T follicular helper cell (primary cell): ENCODE measurements at places on chromosomes 2 and 18.

GRCh38 chr2:27681841-27682240 is 18.2 kb downstream of the SLC4A1AP start:
- DNase-seq, result no peak

DNA sequence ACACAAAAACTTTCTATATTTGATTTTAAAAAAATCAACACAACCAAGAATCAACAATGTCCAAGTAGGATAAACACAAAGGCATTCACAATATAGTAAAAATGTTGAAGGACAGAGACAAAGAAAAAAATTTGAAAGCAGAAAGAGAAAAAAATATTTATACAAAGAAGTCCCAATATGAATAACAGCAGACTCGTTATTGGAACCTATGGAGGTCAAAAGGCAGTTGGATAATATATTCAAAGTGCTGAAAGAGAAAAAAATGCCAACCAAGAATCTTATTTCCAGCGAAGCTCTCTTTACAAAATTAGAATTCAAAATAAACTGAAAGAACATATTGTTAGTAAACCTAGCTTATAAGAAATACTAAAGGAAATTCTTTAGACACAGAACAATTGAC is 859.5 kb downstream of the LRP1B start:
- no peak for DNase-seq

- peak; percentile 40 for DNase-seq
Measured at GRCh38 chr2:231925303-231926179, 655 bp downstream of the NPPC start.

- no peak for DNase-seq
Measured at GRCh38 chr2:55073000-55073983, 23.0 kb upstream of the RTN4 start.

DNA sequence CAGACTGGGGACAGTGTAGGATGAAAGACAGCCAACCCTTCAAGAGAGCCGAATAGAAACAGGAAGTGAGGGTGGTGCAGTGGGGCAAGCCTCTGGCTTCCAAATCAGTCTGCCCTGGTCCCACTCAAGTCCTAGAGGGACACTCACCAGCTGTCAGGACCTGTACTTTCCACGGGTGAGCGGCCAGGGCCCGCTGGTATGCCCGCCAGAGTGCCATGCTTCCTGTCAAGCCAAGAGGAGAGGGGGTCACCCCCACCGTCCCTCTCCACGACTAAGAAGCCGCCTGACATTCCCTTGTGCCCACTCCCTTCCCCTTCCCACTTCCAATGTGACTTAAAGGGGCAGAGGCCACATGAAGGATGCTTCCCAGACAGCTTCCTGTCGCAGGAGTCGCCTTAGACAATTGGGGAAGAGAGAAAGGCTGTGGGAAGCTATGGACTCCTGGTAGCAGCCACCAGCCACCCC is 564 bp downstream of the MPV17 start:
- DNase-seq, result no peak

- no peak for DNase-seq
Measured at GRCh38 chr2:44242904-44243303, 32.4 kb upstream of the SLC3A1 start.

DNA sequence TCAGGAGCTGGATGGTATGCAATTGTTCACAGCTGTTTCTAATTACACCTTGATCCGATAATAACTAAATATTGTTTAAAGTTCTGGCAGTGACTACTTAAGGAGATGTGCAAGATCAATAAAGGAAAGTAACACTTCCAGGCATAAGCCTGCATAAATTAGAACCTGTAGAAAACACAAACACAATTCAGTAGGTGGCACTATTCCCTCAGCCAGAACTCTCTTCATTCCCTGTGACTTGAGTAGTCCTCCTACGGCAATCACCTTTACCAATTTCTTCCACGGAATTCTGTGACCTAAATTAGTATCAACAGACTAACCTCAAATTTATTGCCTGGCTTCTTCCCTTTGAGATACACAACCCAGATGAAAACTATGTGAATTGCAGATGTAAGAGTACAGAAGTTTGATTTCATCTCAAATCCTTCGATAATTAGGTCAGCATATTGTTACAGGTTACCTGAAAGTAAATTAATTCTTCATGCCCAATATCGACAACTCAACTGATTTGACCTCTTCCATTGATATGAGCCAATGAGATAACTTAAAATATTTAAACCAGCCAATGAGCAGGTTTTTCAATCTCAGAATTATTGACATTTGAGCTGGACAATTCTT is 137.8 kb downstream of the PID1 start:
- DNase-seq, result no peak

DNA sequence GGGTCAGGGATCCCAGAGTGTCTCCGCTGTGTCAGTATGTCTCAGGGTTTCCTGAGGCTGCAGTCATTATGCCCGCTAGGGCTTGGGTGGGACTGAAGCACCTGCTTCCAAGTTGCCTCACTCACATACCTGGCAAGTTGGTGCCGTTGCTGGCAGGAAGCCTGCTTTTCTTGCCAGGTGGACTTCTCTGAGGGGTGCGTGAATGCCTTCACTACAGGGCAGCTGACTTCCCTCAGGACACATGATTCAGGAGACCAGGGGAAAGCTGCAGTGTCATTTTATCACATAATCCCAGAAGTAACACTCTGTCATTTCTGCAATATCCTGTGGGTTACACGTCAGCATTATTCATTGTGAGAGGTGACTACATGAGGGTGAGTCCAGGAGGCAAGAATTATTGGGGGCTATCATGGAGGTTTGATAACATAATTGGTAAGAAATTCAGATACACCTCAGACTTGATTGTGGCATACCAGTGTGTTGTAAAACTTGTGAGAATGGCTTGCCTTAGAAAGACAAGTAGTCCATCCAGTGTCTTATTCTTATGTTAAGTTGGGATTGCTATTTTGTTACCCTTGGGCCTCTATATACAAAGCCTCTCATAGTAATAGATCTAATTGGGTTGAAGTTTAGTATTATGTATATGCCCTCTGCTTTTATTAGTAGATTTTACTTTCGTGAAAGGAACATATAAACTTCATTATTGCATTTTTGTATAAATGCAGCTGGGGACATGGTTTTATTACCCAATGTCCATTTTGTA is 44.1 kb downstream of the NEDD4L start:
- no peak for DNase-seq

DNA sequence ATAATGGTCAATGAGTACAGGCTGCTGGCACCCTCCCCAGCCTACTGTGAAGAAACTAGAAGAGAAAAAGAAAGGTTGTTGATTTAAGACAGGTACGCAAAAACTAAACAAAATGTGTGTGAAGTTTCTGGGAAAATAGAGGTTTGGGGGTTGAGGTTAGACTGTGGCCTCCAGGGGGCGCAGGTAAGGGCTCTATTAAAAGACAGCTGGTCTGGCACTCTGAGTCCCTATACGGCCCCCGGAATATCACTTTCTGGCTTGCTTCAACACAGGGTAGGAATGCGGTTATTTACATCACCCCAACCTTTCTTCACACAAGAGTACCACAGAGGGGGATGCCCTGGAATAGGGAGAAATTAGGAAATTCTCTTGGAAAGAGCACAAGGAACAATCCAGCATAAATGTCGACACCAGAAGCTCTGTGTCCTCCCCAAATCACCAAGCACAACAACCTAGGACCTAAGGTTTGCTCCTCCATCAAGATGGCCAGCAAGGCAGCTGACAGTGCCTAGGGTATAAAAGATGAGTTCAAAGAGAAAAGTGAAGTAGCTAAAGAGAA is 480.8 kb upstream of the KLHL29 start:
- DNase-seq, result no peak

DNA sequence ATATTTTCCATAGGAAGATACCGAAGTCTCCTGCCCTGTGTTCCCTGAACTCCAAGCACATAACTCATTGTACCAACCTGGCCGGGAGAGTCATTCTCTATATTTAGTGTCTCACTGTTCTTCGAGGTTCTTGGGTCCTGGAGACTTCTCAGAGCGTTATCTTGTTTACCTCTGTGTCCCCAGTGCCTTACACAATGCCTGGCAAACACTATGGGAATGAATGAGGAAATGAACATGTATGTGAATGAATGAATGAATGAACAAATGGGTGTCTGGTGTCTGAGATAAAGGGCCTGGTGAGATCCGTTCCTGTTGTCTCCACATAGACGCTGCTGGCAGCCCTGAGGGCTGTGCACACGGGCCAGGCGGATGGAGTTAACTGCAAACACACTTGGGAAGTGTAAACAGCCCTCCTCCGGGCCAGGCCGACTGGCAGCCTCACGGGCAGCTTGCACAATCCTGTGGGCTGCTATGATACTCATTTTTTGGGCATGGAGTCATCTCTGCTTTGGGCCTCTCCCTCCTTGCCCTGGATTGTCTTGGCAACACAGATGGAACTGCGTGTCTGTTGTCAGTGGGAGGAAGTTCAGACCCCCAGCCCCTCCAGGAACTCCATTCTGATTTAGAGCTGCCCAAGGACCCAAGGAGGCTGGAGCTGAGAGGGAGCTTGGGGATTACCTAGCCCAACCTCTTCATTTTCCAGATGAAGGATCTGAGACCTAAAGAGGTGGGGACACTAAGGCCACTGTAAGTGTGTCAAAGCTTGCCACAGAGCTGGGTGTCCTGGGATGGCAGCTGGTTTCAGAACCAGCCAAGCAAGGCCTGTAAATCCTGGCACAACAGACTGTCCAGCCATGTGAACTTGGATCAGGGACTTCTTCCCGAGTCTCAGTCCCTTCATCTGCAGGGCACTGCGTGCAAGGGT is 124.4 kb downstream of the INHBB start:
- DNase-seq, result no peak

DNA sequence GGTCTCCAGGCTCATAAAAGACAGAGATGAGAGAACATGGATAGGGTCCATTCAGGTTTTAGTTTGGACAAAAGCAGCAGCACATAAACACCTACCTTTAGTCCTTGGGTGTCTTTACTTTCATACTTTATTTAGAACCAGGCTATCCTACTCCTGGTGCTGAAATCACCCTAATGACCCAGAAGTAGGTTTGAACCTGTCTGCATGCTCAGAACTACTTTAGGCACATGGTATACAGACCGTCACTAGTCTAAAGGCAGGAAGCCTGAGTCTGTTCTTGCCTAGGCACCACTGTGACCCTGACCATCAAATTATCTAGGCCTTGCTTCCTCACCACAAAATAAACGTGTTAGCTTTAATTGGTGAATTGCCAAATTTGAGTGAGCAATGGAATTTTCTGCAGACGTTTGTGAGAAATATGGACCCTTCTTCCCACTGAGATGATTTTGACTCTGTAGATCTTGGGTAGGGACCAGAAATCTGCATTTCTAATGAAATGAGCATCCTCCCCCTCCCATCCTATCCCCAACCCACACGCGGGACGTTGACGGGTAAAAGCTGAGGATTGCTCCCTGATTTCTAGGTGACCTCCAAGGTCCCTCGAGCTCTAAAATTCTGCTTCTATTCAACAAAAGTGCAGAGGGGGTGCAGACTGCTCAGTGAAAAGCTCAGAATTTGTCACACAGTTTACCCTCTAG is 75.1 kb downstream of the PLEKHM3 start:
- DNase-seq, result no peak

GRCh38 chr2:148789059-148789458 is 86.0 kb upstream of the KIF5C start:
- no peak for DNase-seq

GRCh38 chr18:34031810-34032209 is 192.9 kb downstream of the NOL4 start:
- DNase-seq, result no peak

DNA sequence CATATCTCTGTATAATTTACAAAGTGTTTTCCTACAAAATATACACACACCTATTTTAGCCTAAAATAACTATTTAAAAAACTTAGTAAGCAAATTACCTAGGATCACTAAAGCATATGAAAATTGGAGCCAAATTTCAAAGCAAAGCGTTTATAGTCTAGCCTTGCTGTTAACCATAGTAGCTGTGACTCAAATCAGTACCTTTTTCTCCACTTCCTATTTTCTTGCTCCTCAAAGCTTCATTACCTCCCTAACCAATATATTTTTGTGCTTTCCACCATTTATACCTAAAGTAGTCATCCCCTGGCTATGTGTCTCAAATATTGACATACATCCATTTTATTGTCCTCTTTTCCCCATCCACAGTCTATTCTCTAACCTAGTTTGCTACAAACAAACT is 73.1 kb downstream of the ERBB4 start:
- no peak for DNase-seq

GRCh38 chr2:12341920-12342319 is 374.8 kb upstream of the TRIB2 start:
- DNase-seq, result no peak

DNA sequence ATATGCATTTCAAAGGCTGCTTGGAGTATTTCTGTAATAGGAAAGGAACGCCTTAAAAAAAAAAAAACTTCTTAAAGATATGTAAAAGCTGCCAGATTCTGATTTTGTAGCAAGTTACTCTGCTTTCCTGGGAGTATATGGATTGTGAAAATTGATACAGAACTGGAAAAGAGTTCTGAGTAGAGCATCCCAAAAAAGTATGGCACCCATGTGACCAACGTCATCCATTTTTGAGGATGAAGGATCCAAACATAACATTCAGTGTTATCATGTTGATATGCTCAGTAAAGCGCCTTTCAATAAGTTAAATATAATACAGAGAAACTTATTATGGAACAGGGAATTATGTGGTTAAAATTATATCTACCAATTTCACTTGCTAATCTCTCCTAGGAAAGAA is 978.4 kb upstream of the POU3F3 start:
- DNase-seq, result no peak

GRCh38 chr2:182890773-182891378 is 24.4 kb upstream of the FRZB start:
- no peak for DNase-seq

DNA sequence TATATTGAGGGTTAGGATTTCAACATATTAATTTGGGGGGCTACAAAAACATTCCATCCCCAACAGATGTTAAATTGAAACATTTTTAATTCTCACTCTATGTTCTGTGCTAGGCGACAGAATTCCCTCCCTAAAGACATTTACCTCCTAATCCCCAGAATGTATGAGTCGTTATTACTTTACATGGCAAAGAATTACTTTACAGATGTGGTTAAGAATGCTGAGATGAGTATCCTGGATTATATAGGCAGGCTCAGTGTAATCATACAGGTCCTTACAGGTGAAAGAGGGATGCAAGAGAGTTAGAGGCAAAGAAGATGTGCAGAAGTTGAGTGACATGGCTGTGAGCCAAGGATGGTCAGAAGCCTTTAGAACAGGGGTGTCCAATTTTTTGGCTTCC is 974.1 kb upstream of the ACVR2A start:
- DNase-seq, result no peak

- no peak for DNase-seq
Measured at GRCh38 chr2:103293067-103293741, 531.4 kb downstream of the TMEM182 start.

DNA sequence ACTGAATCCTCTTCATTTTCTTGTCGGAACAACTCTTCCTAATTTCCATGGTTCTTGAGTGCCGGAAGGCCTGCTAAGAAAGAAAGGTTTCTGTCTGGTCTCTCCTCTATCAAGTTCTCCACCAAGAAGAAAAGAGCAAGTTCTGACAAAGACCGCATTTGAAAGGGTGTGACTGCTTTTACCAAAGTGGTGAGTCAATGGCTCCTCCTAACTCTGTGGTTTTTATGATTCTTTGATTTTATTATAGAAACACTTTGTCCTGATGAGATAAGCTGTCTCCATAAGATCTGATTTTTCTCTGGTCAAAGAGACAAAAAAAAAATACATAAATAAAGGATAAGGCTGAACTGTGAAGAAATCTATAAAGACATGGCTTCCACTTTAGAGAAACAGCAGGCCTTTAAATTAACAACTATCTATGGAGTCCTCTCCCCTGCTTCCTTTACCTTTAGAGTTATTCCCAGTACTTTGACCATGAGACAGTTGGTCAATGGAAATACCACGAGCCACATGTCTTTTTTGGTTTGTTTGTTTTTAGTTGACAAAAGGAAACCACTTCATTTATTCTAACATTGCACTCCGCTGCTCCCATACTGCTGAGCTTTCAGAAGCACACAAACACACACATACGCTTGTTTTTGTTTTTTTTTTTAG is 67.7 kb downstream of the REL start:
- no peak for DNase-seq
